ENCODE measurements at places on chromosomes 2 and 18.

GRCh38 chr2:147756069-147756468 is 88.8 kb upstream of the ACVR2A start:
- no peak for DNase-seq

- no peak for DNase-seq
Observed at GRCh38 chr2:158779621-158780020, 15.5 kb upstream of the DAPL1 start.

GRCh38 chr2:191479680-191480023 is 198.3 kb upstream of the NABP1 start:
- no peak for DNase-seq

DNA sequence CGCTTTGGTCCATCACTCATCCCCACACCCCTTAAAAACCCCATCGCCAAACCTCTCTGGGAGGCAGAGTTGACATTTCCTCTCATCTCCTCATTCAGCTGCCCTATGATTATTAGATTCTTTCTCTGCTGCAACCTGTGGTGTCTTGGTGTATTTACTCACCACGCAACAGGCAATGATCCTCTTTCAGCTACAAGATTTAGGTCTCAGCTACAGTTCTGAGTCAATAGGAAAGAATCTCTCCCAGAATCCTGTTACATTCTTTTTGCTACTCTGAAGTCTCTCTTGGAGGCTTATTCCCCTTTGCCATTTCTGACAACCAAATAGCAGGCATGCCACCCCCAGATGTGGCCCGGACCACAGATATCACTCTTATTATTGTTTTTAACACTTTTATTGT is 468.3 kb upstream of the GYPC start:
- no peak for DNase-seq

DNA sequence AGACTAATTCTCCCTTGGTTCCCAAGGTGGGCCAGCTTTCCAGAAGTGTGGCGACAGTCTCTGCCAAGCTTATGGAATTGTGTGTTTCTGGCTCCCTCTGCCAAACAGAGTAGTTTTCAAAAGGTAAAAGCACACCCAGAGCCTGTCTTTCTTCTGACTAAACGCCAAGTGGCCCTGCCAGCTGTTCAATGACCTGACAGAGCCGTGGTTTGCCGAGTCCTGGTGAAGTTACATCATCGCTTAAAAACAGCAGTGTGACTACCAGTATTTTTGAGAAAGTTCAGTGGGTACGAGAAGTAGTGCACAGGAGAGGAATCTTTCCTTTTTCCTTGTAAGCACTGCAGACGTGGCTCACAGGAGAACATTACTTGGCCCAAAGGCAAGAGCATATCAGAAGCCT is 1.9 kb downstream of the PER2 start:
- DNase-seq: peak; percentile 70

GRCh38 chr2:128250229-128251025 is 68.2 kb downstream of the HS6ST1 start:
- DNase-seq: no peak

DNA sequence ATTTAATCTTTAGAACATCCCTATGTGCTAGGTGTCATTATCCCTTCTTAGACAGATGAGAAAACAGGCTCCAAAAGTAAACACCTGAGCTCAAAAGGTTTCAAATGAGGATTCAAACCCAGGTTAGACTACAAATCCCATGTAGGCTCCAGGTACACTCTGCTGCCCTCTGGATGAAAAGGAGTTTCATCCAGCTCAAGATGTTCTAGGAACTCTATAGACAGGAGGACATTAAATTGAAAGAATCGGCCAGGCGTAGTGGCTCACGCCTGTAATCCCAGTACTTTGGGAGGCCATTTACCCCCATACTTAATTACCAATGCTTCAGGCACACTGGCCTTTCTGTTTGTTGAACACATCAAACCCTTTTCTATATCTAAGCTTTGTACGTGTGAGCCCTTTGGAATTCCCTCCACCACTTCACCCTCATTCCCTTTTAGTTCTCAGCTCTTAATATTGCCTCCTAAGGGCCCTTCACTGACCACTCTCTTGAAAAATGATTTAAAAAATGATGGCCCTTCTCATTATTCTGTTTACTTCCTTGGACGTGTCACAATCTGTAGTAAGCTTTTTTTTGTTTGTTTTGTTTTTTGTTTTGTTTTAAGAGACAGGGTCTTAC is 10.7 kb downstream of the SLC25A12 start:
- no peak for DNase-seq

GRCh38 chr2:174863183-174863582 is 98.9 kb upstream of the CHRNA1 start:
- DNase-seq: no peak

DNA sequence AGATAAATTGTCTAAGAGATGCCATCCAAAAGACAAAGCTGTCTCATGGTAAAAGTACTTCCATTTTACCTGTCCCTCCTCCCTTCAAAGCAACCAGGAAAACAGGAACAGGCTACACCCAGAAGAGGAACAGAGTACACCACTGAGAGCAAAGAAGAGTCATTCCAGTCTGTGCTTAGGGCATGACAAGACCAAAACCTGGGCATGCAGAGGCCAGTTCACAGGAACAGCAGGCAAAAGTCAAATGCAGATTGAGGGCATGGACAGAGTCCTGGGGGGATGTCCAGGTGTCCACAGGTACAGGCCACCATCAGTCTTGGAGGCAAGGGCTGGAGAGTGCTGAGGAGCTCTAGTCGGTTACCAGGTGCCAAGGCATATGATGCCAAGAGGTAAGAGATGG is 23.7 kb downstream of the PLEK start:
- DNase-seq: no peak

DNA sequence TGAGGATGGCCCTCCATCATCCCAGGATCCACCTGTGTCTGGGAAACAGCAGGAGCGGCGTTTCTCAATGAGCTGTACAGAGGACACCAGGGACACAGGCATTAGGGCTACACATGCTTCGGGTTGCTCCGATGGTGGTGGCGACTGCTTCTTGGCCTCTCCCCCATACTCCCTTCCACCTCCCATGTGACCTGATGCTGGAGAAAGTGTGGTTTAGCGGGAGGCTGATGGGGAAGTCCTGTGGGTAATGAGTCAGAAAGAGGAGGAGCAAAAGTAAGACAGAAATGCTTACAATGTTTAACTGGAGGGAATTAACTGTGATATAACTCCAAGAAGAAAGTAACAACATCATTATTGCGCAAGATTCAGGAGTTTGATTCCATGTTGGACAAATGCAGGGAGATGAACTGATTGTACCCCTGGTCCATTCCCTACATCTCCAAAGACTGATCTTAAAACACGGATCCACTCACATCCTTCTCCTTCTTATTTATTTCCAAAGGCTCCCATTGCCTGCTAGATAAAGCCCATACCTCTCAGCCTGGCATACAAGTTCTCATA is 186.6 kb downstream of the NRP2 start:
- DNase-seq: no peak

DNA sequence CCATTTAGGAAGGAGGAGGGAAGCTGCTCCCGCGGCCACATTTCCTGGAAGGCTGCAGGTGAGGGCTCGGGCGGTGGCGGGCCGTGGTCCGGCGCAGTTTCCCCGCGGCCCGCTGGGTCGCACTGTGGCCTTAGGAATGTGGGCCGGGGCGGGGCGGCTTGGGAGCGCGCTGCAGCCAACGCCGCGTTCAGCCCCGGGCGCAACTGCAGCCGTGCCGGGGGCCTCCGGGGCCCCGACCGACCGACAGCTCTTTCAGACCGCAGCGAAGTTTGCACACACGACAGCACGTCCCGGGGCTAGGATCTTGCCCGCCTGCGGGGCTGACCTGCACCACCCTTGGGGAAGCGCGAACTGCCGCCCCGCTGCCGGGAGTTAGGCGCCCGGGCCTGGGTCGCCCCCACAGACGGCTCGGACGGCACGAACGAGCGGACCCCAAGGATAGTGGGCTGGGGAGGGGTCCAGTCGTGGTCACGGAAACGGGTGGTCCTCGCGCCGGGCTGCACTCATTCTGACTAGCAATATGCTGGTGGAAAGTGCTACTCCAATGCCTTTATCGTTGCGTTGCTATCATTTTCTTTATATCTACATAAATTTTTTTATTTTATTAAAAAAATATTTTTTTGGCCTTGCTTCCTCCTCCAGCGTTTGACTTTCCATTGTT is 69.9 kb upstream of the DLX2 start:
- DNase-seq: peak; percentile 76

DNA sequence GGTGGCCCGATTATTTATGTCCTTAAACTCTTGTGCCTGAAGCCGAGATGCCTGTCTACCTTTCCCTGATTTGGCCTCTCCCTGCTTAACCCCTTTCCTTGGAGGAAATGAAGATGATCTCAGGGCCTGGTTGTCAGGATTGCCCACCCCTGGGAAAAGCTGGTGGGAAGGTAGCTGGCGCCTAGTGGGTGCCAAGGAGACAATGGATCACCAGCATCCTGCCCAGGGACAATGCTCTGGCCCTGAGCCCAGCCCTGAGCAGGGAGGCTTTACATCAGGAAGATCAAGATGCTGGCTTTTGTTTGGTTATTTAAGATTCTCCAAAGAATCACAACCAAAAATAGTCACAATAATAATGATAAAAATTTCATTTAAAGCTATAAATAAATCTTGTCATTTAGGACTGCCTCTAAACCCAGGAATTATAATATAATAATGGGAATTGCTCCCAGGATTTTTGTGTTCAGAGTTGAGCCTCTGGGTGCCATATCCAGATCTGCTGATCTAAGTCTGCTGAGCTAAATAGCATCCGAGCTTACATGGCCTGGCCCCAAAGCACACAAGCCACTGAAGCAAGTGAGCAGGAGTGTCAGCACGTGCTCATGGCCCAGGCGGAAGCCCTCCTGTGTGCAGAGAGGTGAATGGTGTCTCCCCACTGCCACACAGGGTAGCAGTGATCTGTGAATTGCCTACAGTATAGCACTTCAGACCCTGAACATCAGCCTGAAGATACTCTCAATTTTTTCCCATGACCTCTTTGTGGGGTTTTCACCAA is 57.8 kb upstream of the MAP3K20 start:
- DNase-seq: no peak

DNA sequence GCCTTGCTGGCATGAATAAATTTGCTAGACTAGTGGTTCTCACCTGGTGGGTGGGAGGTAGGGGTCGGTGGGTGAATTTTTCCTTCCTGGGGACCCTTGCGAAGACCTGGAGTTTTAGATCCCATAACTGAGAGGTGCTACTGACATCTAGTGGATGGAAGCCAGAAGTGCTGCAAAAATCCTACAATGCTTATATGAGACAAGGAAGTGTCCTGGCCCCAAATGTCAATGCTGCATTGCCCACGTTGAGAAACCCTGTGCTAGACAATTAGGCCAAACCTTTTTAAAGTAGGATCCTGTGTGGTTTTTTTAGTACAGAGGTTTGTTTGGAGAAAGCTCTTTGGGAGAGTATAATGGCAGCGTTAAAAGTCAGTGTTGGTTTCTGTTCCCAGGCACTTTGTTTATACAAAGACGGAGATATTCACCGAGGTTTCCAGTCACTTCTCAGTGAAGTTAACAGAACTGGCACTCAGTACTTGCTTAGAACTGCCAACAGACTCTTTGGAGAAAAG is 9.6 kb downstream of the SERPINB8 start:
- peak; percentile 51 for DNase-seq

Data from right hindlimb (tissue), 1 donor.